ENCODE measurements at places on chromosomes 3 and 15. TPM values are rescaled to one million over a fixed set of nuclear protein-coding genes. Genes with fewer than 3 reads are reported as not detected.

The SLC22A13 gene
- total RNA-seq: not detected

The CNTN3 gene
- not detected for total RNA-seq

GRCh38 chr15:98676586-98677270 lies 28.4 kb downstream of the IGF1R start:
- no peaks in the 10 kb centered on the region for H3K36me3 ChIP-seq
- H3K27me3 ChIP-seq: no peaks in the 10 kb centered on the region
- H3K4me1 ChIP-seq: peaks cover 21% of the 10 kb centered on the region
- no peak overlapping the region for H3K27ac ChIP-seq
- DNase-seq: no peak
- H3K4me3 ChIP-seq: no peak overlapping the region

- DNase-seq: no peak
- H3K4me1 ChIP-seq: peaks cover 9% of the 10 kb centered on the region
These were observed 6.6 kb downstream of the OXTR start for GRCh38 chr3:8762607-8763377.

DNA sequence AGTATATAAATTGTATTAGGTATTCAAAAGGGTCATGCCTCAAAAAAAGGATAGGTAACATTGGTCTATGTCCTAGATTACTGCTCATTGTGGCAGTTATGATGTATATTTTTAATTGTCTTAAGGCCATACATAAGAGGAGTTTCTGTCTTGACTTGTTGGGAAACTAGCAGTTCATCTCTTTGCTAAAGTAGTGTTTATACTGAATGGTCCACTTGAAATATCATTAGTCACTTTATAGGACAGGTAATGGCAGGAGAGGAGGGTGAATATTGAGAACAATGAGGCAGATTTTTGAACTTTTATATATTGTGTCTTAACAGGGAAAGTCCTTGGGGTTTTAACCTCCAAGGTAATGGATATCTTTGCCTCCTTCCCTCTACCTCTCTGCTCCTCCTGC lies 58.4 kb downstream of the TP63 start:
- H3K4me3 ChIP-seq: no peak overlapping the region
- no peak overlapping the region for H3K27ac ChIP-seq
- no peaks in the 10 kb centered on the region for H3K36me3 ChIP-seq
- H3K27me3 ChIP-seq: no peaks in the 10 kb centered on the region
- DNase-seq: no peak

All from SJSA1 (cell line).